ENCODE measurements at places on chromosomes 2 and 18. TPM values are rescaled to one million over a fixed set of nuclear protein-coding genes. Genes with fewer than 3 reads are reported as not detected.

Gene PRSS56
- total RNA-seq = not detected

Gene LHCGR
- total RNA-seq = not detected

Gene C2orf15
- 0.26 TPM for total RNA-seq

Gene CMPK2
- total RNA-seq = 6.4 TPM

Gene PLEKHH2
- 0.52 TPM for total RNA-seq

Gene TXNDC2
- not detected for total RNA-seq

Gene FBXO41
- total RNA-seq = 33.8 TPM

Gene CD8B2
- 0.09 TPM for total RNA-seq

Gene SPP2
- total RNA-seq = not detected

Gene SCN9A
- not detected for total RNA-seq

Gene CAPN14
- total RNA-seq = 0.07 TPM

Gene ST8SIA3
- total RNA-seq = not detected
